ENCODE measurements at places on chromosomes 6 and 20. TPM values are rescaled to one million over a fixed set of nuclear protein-coding genes. Genes with fewer than 3 reads are reported as not detected.

The PYGB gene
- 85.3 TPM for total RNA-seq

The SLC4A11 gene
- total RNA-seq, result 3.1 TPM

The EFCAB8 gene
- total RNA-seq, result not detected

The KCNB1 gene
- not detected for total RNA-seq

The RAET1L gene
- not detected for total RNA-seq

The MYBL2 gene
- 76.7 TPM for total RNA-seq

The SMLR1 gene
- total RNA-seq, result not detected

The PTGIS gene
- total RNA-seq, result 0.30 TPM

The ARHGAP18 gene
- total RNA-seq, result 77.1 TPM

The ZFP57 gene
- not detected for total RNA-seq

The NHLRC1 gene
- total RNA-seq, result 2.9 TPM

The SALL4 gene
- total RNA-seq, result under 0.01 TPM

The UNC5CL gene
- not detected for total RNA-seq

The DOK5 gene
- 0.67 TPM for total RNA-seq

The ASIP gene
- not detected for total RNA-seq

The DEFB127 gene
- total RNA-seq, result not detected

The C20orf141 gene
- total RNA-seq, result not detected

The IL17A gene
- not detected for total RNA-seq

The COX4I2 gene
- total RNA-seq, result not detected

The HRH3 gene
- not detected for total RNA-seq

The BPI gene
- not detected for total RNA-seq
